ENCODE measurements at places on chromosomes 7 and 10.

DNA sequence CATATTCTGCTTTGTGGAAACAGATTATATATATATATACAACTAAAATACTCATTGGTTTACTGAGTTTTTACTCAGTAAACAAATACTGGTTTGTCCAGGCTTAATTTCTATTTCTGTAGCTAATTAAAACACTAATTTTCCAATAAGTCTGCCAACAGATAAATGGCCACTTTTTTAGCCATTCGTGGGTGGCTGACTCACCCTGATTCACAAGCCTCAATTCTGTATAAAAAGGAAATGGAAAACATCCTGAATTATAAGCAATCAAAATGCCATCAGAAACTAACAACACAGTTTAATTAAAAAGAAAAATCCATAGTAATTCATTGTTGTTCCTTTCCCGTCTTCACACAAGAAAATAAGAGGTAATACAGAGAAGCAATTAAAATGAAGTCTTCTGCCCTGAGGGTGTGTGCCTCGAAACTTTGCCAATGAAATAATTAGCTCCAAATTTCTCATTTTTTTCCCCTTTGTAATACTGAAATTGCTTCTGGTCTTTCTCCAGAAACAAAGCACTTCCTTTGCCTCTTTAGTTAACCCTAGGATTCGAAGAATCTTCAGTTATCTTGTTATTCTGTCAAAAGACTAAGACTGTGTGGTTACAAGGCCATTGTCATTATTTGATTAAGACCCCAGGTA, 118.7 kb upstream of the PTN start:
- DNase-seq = no peak

DNA sequence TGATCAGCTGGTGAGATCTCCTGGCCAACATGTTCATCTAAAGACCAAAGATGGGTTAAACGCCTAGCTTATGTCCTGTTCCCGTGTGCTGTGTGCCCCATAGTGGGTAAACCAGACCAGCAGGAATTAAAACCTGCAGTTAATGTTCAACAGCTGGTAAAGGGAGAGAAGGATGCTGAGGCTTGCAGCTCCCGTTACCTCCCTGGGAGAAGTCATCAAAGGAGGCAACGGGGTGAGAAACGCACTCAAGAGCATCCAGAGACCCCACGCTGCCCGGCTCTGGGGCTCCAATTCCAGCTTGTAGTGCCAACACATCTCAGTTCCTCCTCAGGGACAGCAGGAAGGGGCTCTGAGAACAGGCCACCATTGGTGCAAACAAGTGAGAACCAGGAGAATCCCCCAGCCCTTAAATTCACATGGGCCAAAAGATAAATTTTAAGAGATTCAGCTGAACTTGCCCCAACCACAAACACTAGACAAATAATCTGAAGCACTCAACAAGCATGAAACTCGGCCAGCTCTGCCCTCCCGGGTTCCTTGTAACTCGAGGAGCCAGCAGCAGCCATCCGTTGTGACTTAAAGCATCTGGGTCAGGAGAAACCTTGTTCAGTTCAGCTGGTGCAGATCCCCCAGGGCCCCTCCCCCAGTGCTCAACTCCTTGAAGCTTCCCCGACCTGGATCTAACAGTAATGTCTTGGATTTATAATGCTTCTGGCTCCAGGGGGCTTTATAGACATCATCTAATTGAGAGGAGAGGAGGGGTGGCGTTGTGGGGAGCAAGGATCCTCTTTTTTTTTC, 29.4 kb downstream of the FAM241B start:
- no peak for DNase-seq

GRCh38 chr7:120014925-120015465, 258.0 kb upstream of the KCND2 start:
- no peak for DNase-seq

DNA sequence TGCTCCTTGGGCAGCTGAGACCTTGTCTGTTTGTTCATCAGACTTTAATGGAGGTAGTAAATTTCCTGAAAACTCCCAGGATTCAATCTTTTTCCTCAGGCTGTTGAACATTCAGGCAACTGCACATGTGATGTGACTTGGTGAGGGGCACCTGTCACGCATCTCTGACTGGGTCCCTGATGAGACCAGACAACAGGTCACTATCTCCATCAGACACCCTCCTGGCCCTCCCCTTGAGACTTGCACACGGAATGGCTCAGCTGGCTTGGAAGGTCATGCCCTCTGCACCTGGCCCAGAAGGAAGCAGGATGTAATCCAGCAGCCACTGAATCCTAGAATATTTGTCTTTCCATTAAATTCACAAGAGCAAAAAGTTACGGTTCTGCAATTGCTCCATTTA, 15.9 kb downstream of the AQP1 start:
- DNase-seq = no peak

DNA sequence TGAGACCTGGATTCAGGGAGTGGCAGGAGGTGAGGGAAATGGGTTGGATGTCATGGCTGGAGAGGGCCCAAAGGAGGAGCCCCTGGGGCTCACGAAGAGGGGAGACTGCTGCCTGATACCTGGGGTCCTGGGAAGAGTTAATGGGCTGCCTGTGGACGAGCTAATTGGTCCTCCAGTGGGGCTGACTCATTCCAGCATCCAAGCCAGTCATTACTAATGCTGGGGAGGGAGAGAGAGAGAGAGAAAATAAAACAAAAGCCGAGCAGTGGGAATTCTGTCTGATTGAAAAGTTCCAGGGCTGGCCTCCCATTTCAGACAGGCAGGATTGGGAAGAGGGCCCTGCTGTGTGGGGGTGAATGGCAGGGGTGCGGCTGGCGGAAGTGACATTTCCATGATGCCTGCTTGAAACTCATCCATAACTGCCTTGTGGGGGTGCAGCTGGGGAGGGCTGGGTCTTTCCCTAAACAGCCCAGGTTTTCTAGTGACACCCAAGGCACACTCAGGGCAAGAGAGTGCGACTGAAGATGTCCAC, 297.8 kb downstream of the RPS24 start:
- DNase-seq = no peak

- no peak for DNase-seq
Observed at GRCh38 chr7:10821156-10821555, 152.5 kb upstream of the PHF14 start.

- no peak for DNase-seq
Observed at GRCh38 chr7:141484907-141485306, 66.3 kb upstream of the AGK start.

- no peak for DNase-seq
Observed at GRCh38 chr10:27245836-27246235, 5.2 kb upstream of the ACBD5 start.

GRCh38 chr7:96285579-96285978, 36.3 kb downstream of the SLC25A13 start:
- peak; percentile 27 for DNase-seq

- DNase-seq = no peak
Observed at GRCh38 chr10:8017277-8017676, 37.2 kb upstream of the GATA3 start.

DNA sequence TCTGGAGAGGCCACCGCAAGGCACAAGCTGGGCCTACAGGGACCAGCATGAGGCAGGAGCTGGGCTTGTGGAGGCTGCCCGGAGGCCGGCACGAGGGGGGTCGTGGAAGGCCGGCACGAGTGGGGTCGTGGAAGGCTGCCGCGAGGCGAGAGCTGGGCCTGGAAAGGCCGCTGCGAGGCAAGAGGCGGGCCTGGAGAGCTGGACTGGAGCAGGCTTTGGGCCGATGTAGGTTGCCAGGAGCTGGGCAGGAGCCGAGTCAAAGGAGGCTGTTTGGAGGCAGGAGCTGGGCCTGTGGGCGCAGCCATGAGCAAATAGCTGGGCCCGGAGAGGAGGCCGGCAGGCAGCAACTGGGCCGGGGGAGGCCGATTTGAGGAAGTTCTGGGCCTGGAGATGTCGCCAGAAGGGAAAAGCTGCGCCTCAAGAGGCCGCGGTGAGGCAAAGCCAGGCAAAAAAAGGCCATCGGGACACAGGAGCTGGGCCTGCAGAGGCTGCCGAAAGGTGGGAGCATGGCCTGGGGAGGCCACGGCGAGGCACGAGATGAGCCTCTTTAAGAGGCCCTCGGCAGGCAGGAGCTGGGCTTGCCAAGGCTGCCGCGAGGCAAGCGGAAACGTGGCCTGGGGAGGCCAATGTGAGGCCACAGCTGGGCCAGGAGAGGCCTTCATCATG, 26.5 kb downstream of the MDH2 start:
- DNase-seq = no peak

DNA sequence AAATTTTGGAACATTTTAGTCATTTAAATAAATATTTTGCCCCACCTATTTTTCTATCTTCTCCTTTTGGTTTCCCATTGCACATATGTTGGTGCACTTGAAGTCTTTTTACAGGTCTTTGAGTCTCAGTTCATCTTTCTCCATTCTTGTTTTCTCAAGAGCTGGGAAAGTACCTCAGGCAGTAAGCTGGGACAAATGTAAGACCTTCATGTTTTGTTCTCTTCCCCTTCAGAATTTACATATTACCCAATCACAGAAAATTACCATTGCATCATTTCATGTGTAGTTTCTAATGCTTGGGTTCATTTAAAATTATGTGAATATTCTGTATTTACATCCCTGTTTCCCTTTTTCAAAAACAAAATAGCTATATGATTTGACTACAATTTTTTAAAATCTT, 1150.0 kb upstream of the POT1 start:
- no peak for DNase-seq

GRCh38 chr10:12348870-12349628, at the start of gene CAMK1D:
Gene CAMK1D, plus strand, starts transcription at chr10:12349547.
- DNase-seq = peak; percentile 84

GRCh38 chr10:51394039-51394438, 305.4 kb downstream of the CSTF2T start:
- DNase-seq = no peak

GRCh38 chr7:37050801-37051200, 326.5 kb upstream of the AOAH start:
- DNase-seq = no peak

DNA sequence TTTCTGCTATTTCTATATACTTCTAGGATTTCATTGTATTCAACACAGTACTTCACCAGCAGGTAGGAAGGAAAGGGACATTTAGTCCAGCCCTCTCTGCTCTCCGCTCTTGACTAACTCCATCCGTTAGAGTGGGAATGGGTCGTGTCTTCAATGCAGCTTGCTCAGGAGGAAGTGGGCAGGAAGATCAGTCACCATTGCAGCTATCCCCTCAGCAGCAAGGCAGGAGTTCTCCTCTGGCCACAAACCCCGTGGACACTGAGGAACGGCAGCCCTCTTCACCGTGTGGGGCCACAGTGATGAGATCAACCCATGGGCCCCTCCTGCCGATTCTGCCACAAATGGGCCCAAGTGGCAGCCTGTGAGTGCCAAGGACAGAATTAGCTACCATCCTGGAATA, 30.2 kb upstream of the IKZF1 start:
- DNase-seq = no peak

- no peak for DNase-seq
Observed at GRCh38 chr10:124733571-124734245, 10.5 kb downstream of the FAM53B start.

GRCh38 chr10:557792-558328, 131.6 kb downstream of the DIP2C start:
- DNase-seq = no peak

- no peak for DNase-seq
Observed at GRCh38 chr10:35470248-35470924, 134.1 kb downstream of the CCNY start.

DNA sequence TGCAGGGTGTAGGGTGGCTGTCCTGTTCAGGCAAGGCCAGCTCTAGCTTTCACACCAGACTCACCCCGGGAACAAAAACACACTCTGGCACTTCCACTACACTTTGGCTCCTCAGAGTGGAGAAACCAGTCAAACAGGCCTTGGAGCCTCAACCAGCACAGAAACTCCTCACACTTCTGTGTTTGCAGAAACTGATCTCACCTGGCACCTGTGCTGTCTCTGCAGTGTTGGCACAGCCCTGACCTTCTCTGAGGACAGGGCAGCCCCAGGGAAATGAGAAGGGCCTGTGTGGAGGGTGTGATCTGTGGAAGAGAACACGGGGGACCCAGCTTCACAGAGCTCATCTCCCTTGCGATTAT, 4.1 kb upstream of the CALML5 start:
- no peak for DNase-seq

GRCh38 chr7:106460792-106461254, 176.0 kb upstream of the NAMPT start:
- no peak for DNase-seq

DNA sequence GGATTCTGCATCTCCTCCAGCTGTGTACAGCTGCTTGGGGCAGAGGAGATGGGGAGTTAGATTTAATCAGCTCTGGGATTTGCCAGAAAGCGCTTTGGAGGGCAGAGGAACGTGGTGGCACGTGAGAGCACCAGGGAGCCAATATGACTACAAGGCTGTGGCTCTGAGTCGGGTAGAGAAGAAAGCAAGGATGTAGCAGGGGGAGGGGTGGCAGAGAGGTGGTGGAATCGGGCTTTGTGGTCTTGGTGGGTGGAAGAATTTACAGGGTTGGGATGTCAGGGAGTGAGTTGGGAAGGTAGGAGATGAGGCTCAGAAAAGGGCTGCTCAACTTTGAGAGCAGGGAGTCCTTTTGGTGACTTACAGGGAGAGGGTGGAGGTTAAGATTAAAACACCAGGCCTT, 113.6 kb downstream of the CCNY start:
- no peak for DNase-seq

DNA sequence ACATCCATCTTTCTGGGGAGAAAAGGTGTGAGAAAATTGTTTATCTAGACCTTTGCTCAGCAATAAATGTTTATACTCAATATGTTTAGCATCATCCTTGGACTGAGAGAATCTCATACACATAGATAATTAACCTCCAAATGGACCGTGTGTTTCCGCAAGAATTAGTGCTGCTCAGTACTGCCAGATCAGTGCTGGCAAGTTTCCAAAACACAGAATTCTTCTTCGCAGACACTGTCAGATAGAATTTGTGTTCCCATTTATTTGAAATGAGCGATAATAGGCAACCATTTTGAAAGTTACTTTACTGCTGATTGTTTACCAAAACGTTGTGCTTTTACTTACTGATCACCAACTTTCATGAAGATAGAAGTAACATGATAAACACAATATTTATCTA, 33.7 kb downstream of the STAMBPL1 start:
- DNase-seq = no peak

DNA sequence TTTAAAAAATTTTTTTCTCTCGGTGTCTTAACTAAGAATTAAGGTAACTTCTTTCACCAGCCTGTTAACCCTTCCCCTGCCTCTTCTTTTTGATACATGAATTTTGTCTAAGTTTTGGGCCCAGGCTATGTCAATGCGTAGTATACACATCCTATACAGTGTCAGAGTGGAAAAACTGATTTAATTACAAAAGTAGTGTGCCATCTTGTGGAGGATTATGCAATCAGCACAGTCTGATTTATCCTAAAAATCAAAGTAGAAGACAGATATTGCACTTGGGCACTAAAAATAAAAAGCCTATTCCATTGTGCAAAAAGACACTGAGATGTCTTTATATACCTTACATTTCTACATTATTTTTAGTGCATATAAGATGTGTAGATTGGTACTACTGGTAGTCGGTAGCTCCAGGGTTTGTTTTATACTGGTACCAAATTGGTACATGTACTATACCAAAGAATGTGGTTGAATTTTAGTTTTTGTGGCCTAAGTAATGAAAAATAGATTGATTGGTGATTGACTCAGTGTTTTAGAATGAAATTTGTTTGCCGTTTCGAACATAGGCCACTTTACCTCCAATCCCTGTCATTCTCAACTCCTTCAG, 96.6 kb downstream of the MKLN1 start:
- peak; percentile 74 for DNase-seq
